KBM-7 (cell line): ENCODE measurements at places on chromosomes 5 and 9.

- DNase-seq: no peak
Measured at GRCh38 chr5:30890377-30890776, 303.1 kb upstream of the CDH6 start.

DNA sequence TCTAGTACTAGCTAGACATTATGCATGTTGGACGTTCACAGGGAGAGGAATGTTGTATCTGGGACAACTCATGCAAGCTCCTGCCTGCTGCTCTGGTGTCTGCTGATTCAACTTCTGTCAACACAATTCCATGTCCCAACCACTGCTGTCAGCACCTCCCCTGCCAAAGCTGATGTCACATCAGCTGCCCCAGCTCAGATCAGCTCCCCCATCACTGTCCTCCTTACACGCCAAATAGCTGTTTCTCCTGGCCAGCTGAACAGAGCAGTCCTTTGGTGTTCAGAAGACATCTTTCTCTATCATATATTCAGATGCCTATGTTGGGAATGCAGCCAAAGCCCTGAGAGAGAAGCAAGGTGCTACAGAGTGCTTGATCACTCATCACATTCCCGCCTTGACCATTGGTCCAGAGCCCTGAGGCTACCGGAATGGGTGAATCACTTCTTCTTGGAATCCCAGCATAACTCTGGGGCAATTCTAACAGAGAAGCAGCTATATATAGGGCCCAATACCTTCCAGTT lies 223.3 kb downstream of the SEC61B start:
- DNase-seq: no peak

DNA sequence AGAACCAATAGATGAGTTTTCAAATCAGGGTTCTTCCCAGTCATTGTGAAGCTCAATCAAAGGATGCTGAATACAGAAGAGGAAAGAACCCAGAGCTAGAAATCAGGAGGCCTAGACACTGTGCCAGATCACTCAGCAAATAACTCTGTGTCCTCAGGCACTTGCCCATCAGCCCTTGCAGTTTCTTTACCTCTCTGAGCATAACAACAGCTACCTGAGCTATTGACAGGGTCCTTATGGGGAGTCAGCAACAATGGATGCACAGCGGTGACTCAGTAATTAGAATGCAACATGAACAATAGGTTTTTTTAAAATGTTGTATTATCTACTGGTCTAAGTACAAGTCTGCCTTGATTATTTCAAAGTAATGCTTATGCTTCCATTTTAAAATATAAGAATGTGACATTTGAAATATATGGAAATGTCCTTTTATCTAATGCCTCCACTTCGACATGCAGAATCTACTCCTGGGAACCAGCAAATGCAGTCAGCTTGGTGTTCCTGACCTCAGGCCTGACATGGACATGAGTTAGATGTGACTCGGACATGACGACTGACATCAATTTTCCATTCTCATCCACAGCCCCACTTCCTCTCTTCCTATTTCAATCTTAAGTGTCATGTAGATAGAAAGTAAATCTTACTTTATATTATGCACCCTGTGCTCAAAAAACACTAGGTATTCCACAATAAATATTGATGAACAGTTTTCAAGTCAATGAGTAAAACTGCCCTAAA lies 155.0 kb downstream of the TLE1 start:
- DNase-seq: no peak

DNA sequence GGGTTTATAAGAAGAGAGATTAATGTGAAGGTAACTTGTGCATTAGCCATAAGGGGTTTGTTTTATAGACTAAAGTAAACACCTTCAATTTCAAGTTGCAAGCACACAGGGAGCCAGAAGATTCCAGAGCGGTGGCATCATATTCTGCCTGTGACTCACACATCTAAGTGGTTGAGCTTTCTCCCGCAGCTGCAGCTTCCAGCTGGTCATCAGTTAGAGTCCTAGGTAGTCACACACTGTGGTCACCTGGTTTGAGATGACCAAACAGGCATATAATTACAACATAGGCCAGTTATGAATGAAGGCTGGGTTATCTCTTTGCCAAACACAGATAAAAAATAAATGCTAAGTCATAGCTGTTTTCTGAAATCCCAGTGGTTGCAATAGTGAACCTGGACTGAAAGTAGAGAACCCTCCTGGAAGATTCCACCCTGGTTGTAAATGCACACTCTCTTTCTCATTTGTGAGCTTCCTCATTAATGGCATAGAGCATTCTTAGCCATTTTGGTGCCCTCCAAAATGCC lies 171.3 kb downstream of the GDNF start:
- DNase-seq: no peak
